ENCODE measurements at places on chromosomes 5 and 9. TPM values are rescaled to one million over a fixed set of nuclear protein-coding genes. Genes with fewer than 3 reads are reported as not detected.

Gene DCTN3
- total RNA-seq = 99.6 TPM

GRCh38 chr5:157212307-157212706 lies 31.7 kb downstream of the ITK start:
- no peak for DNase-seq

Gene TLX3
- 20.1 TPM for total RNA-seq

DNA sequence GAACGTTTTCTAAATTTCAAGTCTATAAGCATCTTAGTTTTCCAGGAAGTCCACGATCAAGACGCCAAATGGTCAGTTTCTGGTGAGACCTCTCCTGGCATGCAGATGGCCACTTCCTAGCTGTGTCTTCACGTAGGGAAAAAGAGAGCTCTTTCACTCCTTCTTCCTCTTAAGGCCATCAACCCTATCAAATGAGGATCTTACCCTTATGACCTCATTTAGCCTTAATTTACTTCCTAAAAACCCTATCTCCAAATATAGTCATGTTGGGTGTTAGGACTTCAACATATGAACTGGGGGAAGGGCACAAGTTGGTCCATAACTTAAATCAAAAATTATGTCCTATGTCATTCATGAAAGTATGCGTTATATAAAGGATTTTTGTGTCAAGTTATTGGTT lies 229.5 kb downstream of the ARL15 start:
- DNase-seq = no peak

DNA sequence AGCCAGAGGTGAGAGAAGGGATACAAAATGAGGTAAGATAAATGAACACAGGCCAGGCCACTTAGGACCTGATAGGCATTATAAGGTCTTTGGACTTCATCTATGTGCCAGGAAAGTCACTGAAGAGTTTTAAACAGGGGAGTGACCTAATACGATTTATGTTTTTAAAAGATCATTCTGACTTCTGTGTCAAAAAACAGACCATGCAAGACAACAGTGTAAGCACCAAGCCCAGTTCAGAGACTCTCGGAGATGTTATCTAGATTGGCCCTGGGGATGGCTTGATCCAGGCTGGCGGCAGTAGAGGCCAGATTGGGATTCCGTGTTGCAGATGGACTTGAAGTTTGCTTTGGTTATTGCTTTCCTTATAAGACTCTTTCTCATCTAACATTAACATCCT lies 43.0 kb upstream of the DPYSL3 start:
- DNase-seq = no peak

- DNase-seq = no peak
These were observed 7.5 kb upstream of the NDST1 start for GRCh38 chr5:150500328-150500841.

DNA sequence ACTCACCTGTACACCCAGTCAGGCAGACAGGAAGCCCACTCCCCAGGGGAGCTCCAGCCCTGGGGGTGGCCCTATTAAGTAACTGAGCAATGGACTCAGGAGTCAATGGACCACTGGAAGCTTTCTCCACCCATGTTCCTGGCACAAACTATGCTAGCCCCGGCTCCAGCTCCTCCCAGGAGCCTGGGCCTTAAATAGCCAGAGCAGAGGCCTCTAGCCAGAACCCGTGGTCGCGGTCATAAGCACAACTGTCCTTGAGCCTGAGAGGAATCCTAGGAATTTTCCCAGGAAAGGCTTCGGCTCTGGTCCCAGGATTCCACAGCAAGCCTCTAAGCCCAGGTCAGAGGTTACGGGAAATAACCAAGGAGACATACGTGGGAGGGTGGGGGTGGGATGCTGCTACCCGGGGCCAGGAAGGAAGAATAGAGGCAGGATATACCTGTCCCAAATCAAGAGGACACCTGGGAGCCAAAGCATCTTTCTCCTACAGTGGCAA lies 5.5 kb downstream of the SEPTIN8 start:
- no peak for DNase-seq

All from Daoy (cell line).